Upper lobe of left lung (tissue), 6 donors: ENCODE measurements at places on chromosomes 6 and 20. TPM values are rescaled to one million over a fixed set of nuclear protein-coding genes. Genes with fewer than 3 reads are reported as not detected.

- H3K27me3 ChIP-seq, result no peaks in the 10 kb centered on the region
- H3K4me3 ChIP-seq, result peak overlapping the region; percentile 21
- peak overlapping the region; percentile 83 for H3K27ac ChIP-seq
- H3K36me3 ChIP-seq, result no peaks in the 10 kb centered on the region
These were observed 156.0 kb downstream of the CEBPB start for GRCh38 chr20:50346374-50347283.

GRCh38 chr6:112920994-112921393, 573.9 kb downstream of the RFPL4B start:
- H3K27me3 ChIP-seq, result no peaks in the 10 kb centered on the region
- DNase-seq, result no peak
- no peaks in the 10 kb centered on the region for H3K4me1 ChIP-seq
- no peak overlapping the region for H3K4me3 ChIP-seq

- no peak overlapping the region for H3K4me3 ChIP-seq
- H3K27me3 ChIP-seq, result no peaks in the 10 kb centered on the region
- H3K4me1 ChIP-seq, result no peaks in the 10 kb centered on the region
- no peak overlapping the region for H3K27ac ChIP-seq
- H3K36me3 ChIP-seq, result no peaks in the 10 kb centered on the region
These were observed 261.7 kb downstream of the SAMD5 start for GRCh38 chr6:147770221-147770620.

MGME1 gene
- total RNA-seq, result 22.0 TPM

RNF217 gene
- 28.1 TPM for total RNA-seq

DNA sequence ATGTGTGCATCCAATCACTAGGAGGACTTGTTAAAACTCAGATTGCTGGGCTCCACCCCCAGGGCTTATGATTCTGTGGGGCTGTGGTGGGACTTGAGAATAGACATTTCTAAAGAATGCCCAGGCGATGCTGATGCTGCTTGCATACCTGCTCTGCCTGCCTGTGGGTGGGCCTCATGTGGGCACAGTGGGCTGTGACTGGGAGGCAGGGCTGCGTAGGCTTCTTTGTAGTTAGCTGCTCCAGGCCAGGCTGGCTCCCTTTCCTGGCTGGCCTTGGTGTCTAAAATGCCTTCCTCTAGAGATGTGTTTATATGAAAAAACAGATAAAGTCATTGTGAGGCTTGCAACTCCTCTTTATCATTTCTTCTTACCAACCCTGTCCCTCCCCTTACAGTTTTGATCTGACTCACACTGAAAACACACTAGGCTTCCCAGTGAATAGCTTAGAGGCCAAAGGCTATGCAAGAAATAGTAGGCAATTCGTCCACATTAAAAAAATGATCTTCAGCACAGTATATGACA, 495.5 kb upstream of the MAP3K7 start:
- H3K27me3 ChIP-seq, result no peaks in the 10 kb centered on the region
- no peaks in the 10 kb centered on the region for H3K36me3 ChIP-seq
- no peak overlapping the region for H3K27ac ChIP-seq
- H3K4me3 ChIP-seq, result no peak overlapping the region
- peak; percentile 0 for DNase-seq

DNA sequence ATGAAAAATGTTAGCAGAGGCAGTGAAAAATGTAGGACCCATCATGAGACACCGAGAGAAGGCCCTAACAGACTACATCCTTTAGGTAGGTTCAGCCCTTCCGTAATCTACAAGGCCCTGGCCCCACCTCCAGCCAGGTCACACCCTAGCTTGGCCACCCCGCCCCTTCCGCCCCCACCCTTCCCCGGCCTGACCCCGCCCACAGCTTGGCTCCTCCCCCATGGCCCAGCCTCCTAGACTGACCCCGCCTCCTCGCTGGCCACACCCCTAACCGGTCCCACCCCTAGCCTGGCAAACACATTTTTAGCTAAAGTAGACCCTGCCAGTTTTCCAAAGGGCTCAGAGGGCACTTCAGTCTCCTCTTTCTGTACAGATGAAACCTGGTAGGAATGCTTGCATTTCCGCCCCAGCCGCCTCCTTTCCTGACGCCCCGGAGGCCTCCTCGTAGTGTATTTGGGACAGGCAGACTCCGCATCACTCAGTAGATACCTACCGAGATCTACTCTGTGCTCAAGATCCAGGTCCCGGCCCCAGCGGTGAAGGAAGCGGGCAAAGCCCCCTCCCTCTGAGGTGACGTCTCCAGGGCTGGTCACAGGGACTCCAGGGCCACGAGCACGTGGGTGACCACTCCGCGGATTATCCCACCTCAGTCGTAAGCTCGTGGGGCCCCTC, 443.5 kb downstream of the PREX1 start:
- H3K36me3 ChIP-seq, result no peaks in the 10 kb centered on the region

DNA sequence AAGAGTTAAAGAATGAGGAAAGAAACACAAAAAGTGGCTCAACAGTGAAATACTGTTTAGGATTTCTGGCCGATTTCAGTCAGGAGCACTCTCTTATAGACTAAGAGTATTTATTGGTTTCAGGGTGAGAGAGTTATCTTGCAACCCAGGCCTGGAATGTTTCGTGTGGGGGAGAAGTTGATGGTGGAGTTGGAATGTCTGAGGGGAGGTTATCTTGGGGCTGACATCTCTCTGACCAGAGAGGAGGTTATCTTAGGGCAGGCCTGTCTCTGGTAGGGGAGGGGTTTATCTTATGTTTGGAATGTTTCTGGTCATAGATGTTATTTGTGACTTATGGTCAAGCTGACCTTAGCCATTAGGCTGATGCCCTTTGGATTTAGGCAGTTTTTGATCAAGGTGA, 80.3 kb downstream of the HTR1B start:
- H3K27ac ChIP-seq, result no peak overlapping the region
- no peak for DNase-seq
- no peak overlapping the region for H3K4me3 ChIP-seq
- no peaks in the 10 kb centered on the region for H3K36me3 ChIP-seq
- H3K27me3 ChIP-seq, result no peaks in the 10 kb centered on the region
- H3K4me1 ChIP-seq, result no peaks in the 10 kb centered on the region

DNA sequence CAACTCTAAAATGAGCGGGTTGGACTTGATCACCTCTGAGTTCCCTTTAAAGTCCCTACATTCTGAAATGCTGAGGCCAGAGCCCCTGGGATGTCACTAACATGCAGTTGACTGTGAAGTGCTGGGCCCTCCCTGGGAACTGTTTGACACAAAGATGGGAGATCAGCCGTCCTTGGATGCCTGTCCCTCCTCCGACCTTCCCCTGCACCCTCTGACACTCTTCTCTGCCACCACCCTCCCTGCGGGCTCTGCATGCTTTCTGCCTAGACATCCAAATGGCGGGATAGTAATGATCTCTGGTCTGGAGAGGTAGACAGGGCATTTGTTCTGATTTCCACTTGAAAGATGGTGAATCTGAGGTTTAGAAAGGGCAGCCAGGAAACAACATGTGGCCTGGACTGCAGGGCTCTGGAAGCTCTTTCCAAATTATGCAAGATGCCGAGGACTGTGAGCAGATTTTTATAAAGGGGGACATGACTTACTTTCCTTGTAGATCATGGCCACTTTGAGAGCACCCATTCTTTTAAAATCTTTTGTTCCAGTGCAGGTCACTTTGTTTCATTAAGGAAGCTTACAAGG, 113.2 kb downstream of the ZDHHC14 start:
- no peaks in the 10 kb centered on the region for H3K27me3 ChIP-seq
- no peak overlapping the region for H3K27ac ChIP-seq
- no peak overlapping the region for H3K4me3 ChIP-seq
- no peaks in the 10 kb centered on the region for H3K36me3 ChIP-seq
- no peaks in the 10 kb centered on the region for H3K4me1 ChIP-seq

GRCh38 chr6:15657290-15657689, 5.5 kb downstream of the DTNBP1 start:
- H3K4me1 ChIP-seq, result peaks cover 8% of the 10 kb centered on the region
- no peak overlapping the region for H3K4me3 ChIP-seq
- H3K36me3 ChIP-seq, result no peaks in the 10 kb centered on the region
- no peak for DNase-seq
- no peaks in the 10 kb centered on the region for H3K27me3 ChIP-seq
- no peak overlapping the region for H3K27ac ChIP-seq

PARD6B gene
- total RNA-seq, result 12.3 TPM

- no peak for DNase-seq
- no peaks in the 10 kb centered on the region for H3K36me3 ChIP-seq
- H3K4me1 ChIP-seq, result no peaks in the 10 kb centered on the region
- no peak overlapping the region for H3K27ac ChIP-seq
- H3K27me3 ChIP-seq, result no peaks in the 10 kb centered on the region
These were observed 122.2 kb downstream of the MTFR2 start for GRCh38 chr6:136127873-136128272.

GRCh38 chr20:33423141-33423834, 20.3 kb downstream of the SNTA1 start:
- no peaks in the 10 kb centered on the region for H3K27me3 ChIP-seq
- H3K4me3 ChIP-seq, result no peak overlapping the region
- DNase-seq, result no peak
- no peaks in the 10 kb centered on the region for H3K4me1 ChIP-seq
- H3K27ac ChIP-seq, result peak overlapping the region; percentile 35
- no peaks in the 10 kb centered on the region for H3K36me3 ChIP-seq

SUPT3H gene
- 9.6 TPM for total RNA-seq

DNA sequence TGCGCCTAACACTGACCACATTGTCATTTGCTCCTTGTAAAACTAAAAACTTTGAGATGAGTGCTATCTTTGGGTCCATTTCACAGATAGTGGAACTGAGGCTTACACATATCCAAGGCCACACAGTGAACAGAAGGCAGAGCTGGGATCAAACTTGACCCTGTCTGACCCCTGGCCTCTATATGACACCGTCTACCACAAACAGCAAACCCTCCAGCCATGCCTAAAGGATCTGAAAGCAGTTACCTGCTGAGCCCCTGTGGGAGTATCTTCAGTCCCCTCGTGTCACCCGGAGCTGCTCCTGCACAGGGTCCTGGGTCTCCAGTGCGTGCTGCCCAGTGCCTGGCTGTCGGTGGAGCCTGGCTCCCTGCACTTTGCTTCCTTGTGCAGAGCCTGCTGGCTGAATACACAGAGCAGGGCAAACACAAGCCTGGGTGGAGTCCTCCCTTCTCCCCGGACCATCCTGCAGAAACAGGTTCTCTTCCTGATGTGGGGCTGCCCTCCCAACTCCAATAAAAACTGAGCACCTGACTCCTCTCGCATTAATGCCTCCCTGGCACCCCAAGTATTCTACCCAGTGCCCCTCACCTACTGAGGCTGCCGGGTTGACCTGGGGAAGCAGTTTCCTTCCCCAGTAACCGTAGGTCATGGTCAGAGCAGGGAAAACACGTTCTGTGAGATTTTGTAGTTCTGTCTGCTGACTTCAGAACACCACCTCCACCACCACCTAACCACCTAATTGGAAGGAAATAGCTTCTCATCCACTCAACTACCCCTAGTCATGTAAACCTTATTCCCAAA, at the start of gene BCAS1:
Gene BCAS1 (minus strand): TSS at position 408 of the 801 bp plus-strand sequence. CDS start 11,876 bp downstream, outside the sequence.
- no peaks in the 10 kb centered on the region for H3K4me1 ChIP-seq
- H3K36me3 ChIP-seq, result no peaks in the 10 kb centered on the region
- H3K4me3 ChIP-seq, result no peak within 1 kb of the TSS

DNA sequence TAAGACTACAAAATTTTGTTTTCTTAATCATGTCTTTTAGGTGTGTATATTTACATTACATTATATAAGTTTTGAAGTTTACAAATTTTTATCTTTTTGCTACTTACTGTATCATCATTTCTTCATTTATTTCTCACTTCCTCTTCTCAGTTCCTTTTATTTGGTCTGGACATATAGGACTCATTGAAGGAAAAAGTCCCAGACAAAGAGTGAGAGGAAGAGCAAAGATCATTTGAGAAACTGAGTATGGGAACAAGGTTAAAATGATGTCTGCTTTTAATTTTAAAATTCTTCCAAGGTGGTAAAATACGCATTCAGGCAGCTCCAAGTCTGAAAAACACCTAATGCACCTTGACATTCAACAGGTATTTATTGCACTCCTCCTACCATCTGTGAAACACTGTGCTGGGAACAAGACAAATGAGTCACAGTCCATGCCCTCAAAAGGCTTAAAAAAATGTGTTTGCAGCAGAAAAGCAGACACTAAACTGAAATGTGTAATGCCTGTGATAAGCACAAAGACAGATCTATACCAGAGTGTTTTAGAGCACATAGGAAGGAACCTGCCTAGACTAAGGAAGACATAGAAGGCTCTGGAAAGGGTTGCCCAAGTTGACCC, 63.2 kb downstream of the PKIB start:
- H3K4me3 ChIP-seq, result no peak overlapping the region
- no peak for DNase-seq
- no peaks in the 10 kb centered on the region for H3K4me1 ChIP-seq
- H3K27me3 ChIP-seq, result no peaks in the 10 kb centered on the region

DXO gene
- total RNA-seq, result 15.7 TPM

DNA sequence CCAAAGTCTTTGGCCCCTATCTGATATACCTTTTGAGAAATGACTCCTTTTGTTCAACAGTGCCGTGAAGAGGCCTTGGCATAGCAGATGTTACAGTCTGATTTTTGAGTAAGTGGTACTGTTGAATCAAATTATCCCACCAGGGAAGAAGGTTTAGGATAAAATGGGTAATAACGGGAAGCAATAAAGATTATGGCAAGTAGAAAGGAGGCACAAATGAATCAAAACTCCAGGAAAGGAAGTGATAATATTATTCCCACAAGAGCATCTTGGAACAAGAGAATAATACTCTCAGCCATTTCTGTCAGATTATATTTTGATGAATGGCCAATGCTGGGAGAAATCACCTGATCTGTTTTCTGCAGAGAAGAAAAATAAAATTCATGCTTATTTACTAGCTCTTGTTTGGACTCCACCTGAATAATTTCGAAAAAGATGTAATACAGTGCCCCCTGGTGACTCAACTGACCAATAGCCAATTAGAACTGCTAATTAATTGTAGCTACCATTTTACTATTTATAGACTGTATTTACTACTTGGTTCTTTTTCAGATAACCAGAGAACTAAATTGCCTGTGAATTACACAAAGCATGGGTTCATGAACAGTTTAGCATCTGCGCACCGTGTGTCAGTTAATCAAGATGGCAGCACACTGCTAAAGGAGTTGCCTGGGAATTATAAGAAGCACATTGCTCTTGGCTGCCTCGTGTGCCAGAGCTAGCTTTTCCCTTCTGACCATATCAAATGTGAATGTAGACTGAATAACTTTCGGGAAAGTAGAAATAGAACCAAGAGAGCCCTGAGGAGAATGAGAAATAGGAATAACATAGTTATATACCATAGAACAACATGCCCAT, 78.5 kb upstream of the TRDN start:
- H3K27ac ChIP-seq, result no peak overlapping the region
- H3K4me3 ChIP-seq, result no peak overlapping the region
- DNase-seq, result no peak
- no peaks in the 10 kb centered on the region for H3K4me1 ChIP-seq
- no peaks in the 10 kb centered on the region for H3K27me3 ChIP-seq
- H3K36me3 ChIP-seq, result no peaks in the 10 kb centered on the region

- no peak overlapping the region for H3K27ac ChIP-seq
- H3K27me3 ChIP-seq, result no peaks in the 10 kb centered on the region
- no peak overlapping the region for H3K4me3 ChIP-seq
- no peaks in the 10 kb centered on the region for H3K36me3 ChIP-seq
- no peaks in the 10 kb centered on the region for H3K4me1 ChIP-seq
These were observed 12.0 kb upstream of the DDX43 start for GRCh38 chr6:73382462-73383113.

GRCh38 chr6:133208183-133208755, 32.9 kb upstream of the EYA4 start:
- H3K4me1 ChIP-seq, result no peaks in the 10 kb centered on the region
- DNase-seq, result no peak
- H3K27ac ChIP-seq, result no peak overlapping the region
- no peaks in the 10 kb centered on the region for H3K36me3 ChIP-seq
- no peak overlapping the region for H3K4me3 ChIP-seq

GRCh38 chr6:154549179-154549578, 38.7 kb upstream of the CNKSR3 start:
- H3K27ac ChIP-seq, result no peak overlapping the region
- H3K36me3 ChIP-seq, result no peaks in the 10 kb centered on the region
- H3K4me1 ChIP-seq, result no peaks in the 10 kb centered on the region
- no peaks in the 10 kb centered on the region for H3K27me3 ChIP-seq
- peak; percentile 32 for DNase-seq
